Activated T-cell treated with anti-CD3 and anti-CD28 coated beads for 4 hours (primary cell): ENCODE measurements at places on chromosomes 1 and 21.

- DNase-seq, result no peak
These were observed 31.7 kb upstream of the ITLN1 start for GRCh38 chr1:160916666-160917065.

DNA sequence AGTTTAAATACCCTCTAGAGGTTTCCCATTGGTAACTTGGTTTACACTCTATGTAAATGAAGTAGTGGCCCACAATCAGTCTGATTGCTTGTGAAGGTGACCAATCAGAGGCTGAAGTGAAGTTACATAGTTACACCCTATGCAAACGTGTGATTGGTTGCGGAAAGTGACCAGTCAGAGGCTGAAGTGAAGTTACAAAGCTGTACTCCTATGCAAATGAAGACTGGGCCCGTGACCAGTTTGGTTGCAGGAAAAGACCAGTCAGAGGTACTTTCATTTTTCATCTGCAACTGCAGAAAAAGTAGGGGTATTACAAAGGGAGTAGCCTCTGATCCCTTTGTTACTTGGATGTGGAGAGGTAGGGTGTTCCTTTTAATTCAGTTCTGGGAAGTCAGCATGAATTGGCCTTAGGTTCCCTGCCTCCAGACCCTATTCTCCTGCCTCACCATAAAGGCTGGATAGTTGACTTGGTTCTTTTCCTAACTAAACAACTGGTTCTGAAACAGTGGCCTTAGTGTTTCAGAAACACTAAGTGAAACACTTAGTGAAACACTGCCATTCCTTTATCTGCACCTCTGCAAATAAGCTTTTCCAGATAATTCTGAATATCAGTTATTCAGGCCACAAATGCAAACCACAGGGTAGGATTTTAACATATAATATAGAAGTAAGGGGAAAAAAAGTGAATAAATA lies 39.3 kb downstream of the MAGI3 start:
- DNase-seq, result no peak

GRCh38 chr21:42581993-42582786 lies 68.5 kb downstream of the SLC37A1 start:
- no peak for DNase-seq

GRCh38 chr1:178119628-178120027 lies 25.7 kb downstream of the RASAL2 start:
- DNase-seq, result no peak

GRCh38 chr1:186149591-186149990 lies 225.5 kb downstream of the TPR start:
- DNase-seq, result no peak

GRCh38 chr1:207298186-207298585 lies 23.3 kb upstream of the CD55 start:
- no peak for DNase-seq

GRCh38 chr1:6092211-6092610 lies 46.5 kb downstream of the KCNAB2 start:
- no peak for DNase-seq

GRCh38 chr21:37357691-37358090 lies 8.9 kb upstream of the DYRK1A start:
- no peak for DNase-seq

- no peak for DNase-seq
These were observed 61.3 kb downstream of the TRIM11 start for GRCh38 chr1:228345201-228345930.

DNA sequence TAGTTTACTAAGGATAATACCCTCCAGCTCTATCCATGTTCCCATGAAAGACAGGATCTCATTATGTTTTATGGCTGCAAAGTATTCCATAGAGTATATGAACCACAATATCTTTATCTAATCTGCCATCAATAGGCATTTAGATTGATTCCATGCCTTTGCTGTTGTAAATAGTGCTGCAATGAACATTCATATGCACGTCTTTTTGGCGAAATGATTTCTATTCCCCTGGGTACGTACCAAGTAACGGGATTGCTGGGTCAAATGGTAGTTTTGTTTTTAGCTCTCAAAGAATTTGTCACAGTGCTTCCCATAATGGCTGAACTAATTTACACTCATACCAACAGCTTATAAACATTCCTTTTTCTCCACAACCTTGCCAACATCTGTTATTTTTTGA lies 750.9 kb downstream of the BRINP3 start:
- DNase-seq, result no peak

DNA sequence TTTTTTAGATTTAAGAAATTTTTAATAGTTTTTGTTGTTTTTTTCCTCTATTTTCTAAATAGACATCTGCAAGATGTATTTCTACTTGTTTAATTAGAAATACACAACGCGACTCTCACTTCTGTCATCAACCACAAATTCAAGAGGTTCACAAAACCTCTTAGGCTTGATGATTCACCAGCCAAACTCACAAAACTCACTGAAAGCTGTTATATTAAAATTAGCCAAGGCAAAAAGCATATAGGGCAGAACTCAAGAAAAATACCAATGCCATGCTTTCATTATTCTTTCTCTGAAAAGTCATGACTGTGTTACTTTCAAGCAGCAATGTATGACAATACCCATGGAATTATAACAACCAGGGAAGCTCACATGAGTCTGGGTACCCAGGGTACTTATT lies 487.0 kb upstream of the RGS18 start:
- DNase-seq, result no peak

GRCh38 chr1:182143825-182144645 lies 82.5 kb upstream of the ZNF648 start:
- DNase-seq, result no peak

DNA sequence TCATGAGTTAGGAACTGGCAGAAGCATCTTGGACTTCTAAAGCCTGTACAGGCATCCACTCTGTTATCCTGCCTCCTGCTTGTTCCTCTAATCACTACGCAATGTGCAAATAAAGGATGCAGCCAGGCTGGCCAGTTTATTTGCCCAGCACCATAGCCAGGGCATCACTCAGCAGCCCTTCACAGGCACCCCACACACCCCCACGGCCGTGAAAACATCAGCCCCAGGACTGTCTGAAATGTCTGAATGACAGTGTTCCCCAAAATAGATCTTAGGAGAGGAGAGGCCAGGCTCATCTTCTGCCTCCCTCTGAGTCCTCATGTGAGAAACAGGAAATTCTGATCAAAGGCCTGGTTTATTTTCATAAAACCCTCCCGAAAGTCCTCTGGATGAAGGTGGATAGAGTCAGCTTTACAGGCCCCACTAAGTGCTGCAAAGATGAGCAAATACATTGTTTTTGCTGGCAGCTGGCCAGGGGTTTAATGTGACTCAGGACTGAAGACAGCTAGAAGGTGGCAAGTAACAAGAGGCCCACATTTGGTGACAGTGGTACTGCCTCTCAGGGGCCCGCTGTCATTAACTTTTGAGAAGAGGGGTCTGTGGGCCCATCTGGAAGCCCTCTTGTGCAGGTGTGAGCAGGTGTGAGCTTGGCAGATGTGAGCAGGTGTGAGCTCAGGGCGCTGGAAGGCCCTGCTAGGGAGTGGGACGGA lies 32.9 kb downstream of the GRHL3 start:
- DNase-seq, result no peak

- no peak for DNase-seq
These were observed 107.8 kb downstream of the NME7 start for GRCh38 chr1:169259816-169260215.

- no peak for DNase-seq
These were observed 11.8 kb downstream of the KIRREL1 start for GRCh38 chr1:158005224-158005623.

DNA sequence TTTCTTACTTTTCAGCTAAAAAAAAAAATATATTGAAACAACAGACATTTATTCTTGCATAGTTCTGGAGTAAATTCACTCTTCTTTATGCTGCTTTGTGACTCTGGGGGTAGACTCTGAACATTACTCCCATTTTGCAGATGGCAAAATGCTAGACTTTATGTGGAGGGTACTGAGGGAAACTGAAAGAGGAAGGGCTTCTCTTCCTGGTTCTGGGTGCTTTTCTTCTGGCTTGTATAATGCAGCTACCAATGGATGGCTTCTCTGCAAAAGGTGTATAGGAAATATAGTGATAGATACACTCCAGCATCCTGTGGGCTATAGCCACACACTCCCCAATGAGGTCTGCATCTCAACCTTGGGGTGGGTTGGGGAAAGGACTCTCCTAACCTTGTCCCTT lies 19.7 kb upstream of the ZBTB40 start:
- no peak for DNase-seq

- DNase-seq, result no peak
These were observed 39.5 kb downstream of the TRPM2 start for GRCh38 chr21:44392916-44393315.

DNA sequence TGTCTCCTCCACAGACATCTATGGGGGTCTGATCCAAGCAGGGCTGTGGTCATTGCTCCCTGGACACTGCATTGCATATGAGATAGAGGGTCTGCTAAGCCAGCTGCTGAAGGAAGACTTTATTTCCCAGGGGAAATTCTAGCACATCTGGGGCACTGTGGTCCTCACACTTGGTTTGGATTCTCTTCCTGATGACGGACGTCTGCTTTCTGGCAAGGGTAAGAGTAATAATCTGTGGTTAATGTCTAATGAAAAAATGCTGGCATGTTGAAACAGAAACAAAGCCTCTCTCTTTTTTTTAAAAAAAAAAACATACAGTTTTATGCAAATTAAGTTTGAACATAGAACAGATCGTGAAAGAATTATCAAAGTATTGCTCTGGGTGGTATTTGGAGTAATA lies 553.9 kb downstream of the DPYD start:
- DNase-seq, result no peak

DNA sequence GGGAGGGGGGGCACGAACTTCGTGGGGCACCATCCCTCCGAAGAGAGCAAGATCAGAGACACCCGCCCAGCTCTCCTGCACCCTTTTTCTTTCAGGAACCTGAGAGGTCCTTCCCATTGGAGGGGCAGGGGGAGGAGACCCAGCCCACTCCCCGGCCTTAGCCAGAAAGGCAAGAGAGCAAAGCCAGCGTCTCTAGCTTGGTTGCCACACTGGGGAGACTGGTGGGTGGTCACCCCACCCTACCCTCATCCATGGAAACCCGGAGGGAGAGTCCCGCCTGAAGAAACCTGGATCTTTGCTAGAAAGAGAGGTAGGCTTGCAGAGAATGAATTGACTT lies 246 bp downstream of the ATP2B4 start:
- DNase-seq, result no peak

- no peak for DNase-seq
These were observed 107.0 kb downstream of the KIF26B start for GRCh38 chr1:245261786-245262185.

DNA sequence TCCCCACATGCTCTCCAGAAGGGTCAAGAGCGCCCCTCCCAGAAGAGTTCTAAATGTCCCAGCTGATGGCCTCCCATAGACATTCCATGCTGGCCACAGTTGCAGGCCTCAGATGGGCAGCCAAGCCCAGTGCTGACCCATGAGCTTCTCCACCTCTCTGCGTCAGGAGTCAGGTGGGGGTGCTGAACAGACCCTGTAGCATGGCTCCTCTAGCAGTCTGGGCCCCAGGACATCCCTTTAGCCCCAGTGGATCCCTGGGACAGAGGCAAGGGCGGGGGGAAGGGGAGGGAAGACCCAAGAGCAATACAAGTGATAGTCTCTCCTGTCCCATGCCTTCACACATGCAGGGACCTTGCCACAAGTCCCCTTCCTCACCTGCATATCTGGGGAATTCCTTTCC lies 56.7 kb downstream of the LRRN2 start:
- DNase-seq, result no peak

DNA sequence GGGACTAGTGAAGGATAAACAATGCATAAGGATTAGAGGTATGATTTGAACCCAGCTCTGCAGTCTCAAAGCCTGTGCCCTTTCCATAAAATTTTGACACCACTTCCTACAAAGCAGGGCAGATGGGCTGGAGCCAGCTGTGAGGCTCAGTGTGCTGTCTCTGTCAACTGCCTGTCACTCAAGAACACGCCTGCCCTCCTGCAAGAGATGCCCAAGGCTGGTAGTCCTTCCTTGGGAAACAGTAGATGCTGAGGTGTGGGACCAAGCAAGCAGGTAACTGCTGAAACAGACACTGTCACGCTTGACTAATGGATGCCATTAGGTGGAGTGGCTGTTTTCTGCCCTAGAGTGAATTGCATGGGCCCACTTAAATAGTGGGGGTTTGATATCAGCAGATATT lies 402.0 kb downstream of the PTPRU start:
- no peak for DNase-seq

- peak; percentile 3 for DNase-seq
These were observed 686 bp downstream of the MIIP start for GRCh38 chr1:12019858-12020509.

DNA sequence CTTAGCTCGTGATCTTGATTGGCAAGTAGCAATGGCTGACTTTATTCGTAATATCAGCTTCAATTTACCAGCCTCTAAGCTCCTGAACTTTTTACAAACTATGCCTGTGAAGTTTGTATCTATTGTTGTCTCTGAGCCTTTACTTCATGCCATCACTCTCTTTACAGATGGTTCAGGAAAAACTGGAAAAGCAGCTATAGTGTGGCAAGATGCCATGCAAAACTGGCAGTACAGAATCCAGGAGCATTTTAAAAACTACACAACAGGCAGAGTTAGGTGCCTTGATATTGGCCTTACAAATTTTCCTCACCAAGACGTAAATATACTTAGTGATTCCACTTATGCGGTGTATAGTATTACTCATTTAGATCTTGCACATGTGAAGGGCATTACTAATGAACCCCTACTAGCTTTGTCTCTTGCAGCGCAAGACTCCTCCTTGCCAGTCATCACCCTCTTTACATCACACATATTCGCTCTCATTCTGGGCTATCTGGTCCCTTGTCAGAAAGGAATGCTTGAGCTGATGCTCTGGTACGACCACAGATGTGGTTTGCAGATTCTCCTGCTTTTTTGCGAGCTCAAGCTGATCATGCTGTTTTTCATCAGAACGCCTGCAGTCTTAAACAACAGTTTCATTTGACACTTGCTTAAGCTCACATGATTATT lies 36.3 kb downstream of the CLCA1 start:
- no peak for DNase-seq

- DNase-seq, result no peak
These were observed 392.7 kb downstream of the SMYD3 start for GRCh38 chr1:246114369-246114768.

- no peak for DNase-seq
These were observed 2.4 kb downstream of the KLHDC9 start for GRCh38 chr1:161100556-161100955.

GRCh38 chr1:200245473-200245872 lies 164.4 kb downstream of the ZNF281 start:
- DNase-seq, result no peak

GRCh38 chr1:230350208-230350921 lies 75.8 kb downstream of the PGBD5 start:
- no peak for DNase-seq

DNA sequence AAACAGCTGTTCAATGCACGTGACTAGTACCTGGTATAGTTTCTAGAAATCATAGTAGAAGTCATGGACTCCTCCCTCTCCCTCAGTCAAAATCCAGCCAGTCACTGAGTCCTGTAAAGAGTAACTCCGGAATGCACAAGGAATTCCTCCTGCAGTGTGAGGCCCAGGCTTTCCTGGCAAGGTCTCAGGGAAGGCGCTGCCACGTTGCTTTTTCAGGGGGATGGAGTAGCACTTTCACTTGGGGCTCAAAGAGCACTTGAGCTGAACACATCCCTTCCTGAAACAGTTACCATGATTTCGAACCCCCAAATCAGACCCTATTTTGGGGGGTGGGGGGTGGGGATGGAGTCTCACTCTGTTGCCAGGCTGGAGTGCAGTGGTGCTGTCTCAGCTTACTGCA lies 26.4 kb upstream of the LRRC8D start:
- DNase-seq, result no peak

- DNase-seq, result no peak
These were observed 12.4 kb downstream of the HYI start for GRCh38 chr1:43441166-43441893.
